Stimulated activated CD8-positive, alpha-beta memory T cell treated with anti-CD3 and anti-CD28 coated beads, Interleukin-2, amount 100 ng/mL, for 48 hours (primary cell): ENCODE measurements at places on chromosomes 6 and 20.

DNA sequence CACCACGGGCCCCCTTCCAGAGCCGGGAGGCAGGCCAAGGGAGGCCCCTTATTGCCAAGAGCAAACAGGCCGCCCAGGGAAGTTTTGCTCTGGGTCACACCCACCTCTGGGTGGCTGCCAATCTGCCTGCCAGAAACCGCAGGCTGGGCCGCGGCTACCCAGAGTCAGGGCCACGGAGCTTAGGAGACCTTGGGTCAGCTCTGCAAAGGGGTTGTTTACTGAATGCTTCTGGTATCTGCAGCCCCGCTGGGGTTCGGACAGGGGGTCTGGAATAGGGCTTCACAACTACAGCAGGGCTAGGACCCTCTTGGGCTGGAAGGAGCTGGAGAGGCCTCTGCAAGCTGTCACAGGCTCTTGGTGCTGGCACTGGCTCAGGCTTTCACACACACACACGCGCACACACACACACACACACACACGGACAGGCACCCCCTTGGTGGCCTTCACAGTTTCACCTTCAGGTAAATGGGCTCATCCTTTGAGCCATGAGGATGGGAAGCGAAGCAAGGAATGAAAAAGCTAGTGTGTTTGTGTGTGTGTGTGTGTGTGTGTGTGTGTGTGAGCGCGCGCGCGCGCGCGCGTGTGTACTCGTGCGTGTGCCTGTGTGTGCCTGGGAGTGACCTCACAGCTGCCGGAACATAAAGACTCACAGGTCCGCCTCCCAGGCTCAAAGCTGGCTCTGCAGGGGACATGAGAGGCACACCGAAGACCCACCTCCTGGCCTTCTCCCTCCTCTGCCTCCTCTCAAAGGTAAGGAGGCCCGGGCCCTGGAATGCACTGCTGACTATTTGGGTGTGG is at the start of gene CCN5:
Gene CCN5, plus strand, starts transcription at position 669 of the 798 bp plus-strand sequence. Its CDS starts 22 bp downstream, at position 691.
- no peak for DNase-seq

DNA sequence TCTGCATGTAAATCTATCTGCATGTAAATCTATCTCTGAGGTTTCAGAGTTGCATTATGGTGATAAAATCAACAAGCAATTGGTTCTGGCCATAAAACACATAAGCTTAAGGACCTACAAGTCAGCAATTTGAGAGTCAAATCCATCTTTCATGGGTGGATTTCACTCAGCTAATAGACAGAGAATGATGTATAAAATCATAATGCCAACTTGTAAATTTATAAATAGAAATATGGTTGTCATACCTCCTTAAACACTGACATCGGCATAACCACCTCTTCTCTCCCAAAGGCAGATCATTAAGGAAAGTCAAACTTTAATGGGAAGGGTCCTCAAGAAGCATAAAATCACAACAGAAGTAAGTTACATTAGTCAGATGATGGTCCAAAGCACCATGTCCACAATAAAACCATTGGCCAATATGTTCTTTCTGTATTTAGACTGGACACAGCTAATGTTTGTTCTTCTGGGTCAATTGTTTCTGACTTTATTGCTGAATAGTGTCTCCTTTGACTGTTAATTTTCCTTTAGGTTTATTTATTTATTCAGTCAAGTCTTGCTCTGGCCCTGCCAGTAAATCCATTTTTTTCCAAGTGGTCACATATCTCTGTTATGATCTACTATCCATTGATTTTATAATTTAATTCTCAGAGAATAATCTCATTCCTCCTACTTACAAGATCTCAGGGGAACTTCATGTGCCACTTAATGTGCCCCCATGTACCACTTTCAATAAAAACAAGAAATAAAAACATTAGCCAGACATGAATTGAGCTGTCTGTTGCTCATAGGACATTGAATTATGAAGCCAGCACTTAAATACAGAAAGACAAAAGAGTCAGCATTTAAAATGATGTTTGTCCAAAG is 382.9 kb upstream of the IRAK1BP1 start:
- no peak for DNase-seq

- DNase-seq, result no peak
Measured at GRCh38 chr6:46451343-46451742, 39.9 kb downstream of the RCAN2 start.

DNA sequence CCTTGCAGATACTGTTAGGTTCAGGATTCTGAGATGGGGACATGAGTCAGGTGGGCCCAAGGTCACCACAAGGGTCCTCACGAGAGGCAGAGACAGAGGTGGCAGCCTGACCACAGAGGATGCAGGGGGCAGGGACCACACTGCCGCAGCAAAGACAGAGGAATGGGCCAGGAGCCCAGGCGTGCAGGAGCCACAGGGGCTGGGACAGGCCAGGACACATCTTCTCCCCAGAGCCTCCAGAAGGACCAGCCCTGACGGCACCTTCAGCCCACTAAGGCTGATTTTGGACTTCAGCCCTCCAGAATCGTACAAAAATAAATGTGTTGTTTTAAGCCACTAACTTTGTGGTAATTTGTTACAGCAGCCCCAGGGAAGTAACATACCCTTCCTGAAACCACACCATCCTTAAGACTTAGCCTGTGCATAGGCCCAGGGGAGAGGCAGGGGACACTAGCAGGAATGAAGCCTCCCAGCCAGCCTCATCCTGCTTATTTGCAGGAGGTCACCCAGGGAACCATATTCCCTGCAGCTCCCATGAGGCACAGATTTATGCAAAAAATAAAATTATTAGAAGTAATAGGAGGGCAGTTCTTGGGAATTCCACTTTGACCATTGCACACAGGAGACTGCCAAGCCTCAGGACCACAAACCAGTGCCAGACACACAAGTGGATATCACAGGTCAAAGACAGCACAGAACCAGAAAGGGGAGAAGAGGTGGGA is 119.3 kb upstream of the CST7 start:
- no peak for DNase-seq
